ENCODE measurements at places on chromosomes 11 and 22.

- DNase-seq = no peak
Measured at GRCh38 chr11:134270250-134270714, 5.9 kb upstream of the GLB1L3 start.

DNA sequence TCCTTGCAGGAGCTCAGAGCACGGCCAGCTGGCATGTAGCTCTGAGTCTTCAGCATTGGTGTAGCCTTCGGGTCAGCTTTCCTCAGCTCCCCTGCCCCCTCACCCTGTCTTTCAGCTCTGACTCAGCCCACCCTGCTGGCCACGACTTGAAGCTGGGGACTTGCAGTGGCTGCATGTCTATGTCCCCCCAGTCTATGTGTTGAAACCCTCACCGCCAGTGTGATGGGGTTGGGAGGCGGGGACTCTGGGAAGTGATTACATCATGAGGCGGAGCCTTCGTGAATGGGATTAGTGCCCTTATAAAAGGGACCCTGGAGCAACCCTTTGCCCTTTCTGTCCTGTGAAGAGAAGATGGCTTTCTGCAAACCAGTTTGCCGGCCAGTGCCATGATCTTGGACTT lies 111.1 kb downstream of the CTTN start:
- DNase-seq = no peak

GRCh38 chr11:75380716-75381420 lies 18.4 kb upstream of the RPS3 start:
- no peak for DNase-seq

DNA sequence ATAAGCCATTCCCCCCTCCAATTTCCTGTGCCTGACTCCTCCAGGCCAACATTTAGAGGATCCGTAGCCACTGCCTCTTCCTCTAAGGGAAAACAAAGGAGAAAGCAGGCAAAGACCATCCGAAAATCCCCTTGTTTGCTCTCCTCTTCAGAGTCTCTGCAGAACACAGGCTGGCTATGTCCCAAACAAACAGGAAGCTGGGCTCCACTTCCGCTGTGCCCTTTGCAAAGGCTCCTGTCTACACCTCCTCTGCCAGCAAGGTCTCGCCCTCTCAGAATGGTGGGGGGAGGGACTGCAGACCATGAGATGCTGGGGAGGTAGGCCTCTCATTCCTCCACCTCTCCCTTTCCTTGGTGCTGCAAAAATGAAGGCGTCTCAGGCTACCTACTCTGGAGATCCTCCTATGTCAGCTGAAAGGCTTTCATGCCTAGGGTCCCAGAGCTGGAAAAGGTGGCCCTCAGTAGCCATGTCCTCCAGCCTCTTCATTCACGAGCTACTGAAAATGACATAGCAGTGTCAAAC lies 596.2 kb downstream of the BUD13 start:
- DNase-seq = no peak

DNA sequence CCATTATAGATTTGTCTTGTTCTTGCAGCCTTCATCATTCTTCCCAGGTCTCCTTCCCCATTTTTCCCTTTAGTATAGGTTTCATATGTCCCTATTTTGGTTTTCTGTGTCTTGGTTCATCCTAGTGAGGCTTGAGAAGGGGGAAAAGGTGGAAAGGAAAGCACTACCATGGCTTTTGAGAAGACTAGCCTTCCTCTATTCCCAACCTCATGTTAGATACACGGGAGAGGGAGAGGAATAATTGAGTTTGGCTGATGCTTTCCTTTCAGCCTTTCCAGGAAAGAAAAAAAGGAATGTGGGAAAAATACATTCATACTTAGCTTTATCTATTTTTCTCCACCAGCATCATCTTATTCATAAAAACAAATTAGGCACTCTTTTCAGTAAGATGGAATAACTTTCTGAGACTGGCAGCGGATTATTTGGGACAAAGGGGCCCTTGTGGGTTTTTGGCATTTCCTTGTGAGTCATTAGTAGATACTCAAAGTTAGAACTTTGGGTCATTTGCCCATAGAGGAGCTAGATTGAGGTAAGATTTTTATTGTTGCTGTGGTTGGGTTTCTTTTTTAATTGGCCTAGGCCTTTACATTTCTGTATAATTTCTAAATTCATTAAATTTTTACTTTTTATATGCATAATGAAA lies 23.8 kb downstream of the CAPRIN1 start:
- DNase-seq = no peak

- no peak for DNase-seq
Measured at GRCh38 chr11:112963368-112963955, 2.2 kb downstream of the NCAM1 start.

DNA sequence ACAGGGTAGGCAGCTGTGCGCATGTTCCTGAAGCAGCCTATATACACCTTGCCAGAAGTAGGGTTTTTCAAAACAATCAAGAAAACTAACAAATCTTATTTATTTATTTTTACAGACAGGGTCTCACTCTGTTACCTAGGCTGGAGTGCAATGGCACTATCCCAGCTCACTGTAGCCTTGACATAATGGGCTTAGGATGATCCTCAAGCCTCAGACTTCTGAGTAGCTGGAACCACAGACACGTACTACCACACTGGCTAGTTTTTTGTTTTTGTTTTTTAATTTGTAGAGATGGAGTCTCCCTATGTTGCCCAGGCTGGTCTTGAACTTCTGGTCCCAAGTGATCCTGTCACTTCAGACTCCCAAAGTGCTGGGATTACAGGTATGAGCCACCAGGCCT lies 25.7 kb downstream of the CLTCL1 start:
- DNase-seq = no peak

- no peak for DNase-seq
Measured at GRCh38 chr11:86931548-86932258, 23.5 kb downstream of the FZD4 start.

- no peak for DNase-seq
Measured at GRCh38 chr11:108632041-108632704, 32.7 kb upstream of the DDX10 start.

DNA sequence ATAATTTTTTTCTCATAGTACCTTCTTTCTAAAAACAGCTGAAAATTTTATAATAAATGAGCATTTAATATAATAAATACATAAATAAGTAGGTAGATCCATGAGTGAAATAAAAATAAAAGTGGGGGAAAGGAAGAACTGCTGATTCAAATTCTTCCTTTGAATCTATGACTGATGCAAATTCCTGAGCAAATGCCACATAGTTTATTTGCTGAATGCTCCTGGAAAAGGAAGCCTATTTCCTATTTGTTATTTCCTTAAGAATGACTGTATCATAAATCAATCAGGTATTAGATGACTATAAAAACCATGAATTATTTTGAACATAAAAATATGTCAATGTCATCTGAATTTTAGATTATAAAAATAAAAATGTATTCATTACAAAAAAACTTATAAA lies 16.6 kb downstream of the BTBD10 start:
- DNase-seq = no peak

GRCh38 chr11:117876059-117876340 lies 458 bp downstream of the FXYD6 start:
- no peak for DNase-seq

GRCh38 chr22:33666961-33667619 lies 253.2 kb downstream of the LARGE1 start:
- no peak for DNase-seq

DNA sequence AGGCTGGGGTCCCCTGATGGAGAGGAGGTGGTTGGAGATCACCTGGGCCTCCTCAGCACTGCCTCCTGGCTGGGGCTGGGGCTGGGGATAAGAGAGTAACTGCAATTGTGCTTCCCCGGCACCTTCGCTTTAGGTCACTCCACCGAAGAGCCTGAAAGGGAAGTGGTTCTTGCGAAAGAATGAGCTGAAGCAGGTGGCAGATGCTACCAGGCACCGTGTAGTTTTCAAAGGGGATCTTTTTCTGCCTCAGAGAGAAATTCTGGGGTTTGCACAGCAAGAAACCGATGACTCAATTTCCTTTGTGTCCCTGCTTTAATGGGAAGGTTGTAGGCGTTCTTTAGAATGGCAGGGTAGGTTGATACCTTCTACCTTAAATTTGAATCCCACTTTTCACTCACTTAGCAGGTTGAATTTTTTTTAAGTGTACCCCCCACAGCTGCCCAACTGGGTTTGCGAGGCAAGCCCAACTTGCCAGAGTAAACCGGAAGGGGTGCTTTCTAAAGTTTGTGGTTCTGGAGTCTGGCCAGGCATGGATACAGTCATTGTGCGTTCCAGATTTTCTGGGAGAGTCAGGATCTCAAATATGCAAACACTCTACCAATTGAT lies 5.3 kb downstream of the CD44 start:
- DNase-seq = peak; percentile 55

GRCh38 chr11:64313491-64314145 lies 3.7 kb downstream of the TRMT112 start:
- no peak for DNase-seq

GRCh38 chr11:326842-327580 lies 6.4 kb upstream of the IFITM3 start:
- DNase-seq = peak; percentile 53

- DNase-seq = no peak
Measured at GRCh38 chr22:36770513-36771231, 5.2 kb downstream of the IFT27 start.

DNA sequence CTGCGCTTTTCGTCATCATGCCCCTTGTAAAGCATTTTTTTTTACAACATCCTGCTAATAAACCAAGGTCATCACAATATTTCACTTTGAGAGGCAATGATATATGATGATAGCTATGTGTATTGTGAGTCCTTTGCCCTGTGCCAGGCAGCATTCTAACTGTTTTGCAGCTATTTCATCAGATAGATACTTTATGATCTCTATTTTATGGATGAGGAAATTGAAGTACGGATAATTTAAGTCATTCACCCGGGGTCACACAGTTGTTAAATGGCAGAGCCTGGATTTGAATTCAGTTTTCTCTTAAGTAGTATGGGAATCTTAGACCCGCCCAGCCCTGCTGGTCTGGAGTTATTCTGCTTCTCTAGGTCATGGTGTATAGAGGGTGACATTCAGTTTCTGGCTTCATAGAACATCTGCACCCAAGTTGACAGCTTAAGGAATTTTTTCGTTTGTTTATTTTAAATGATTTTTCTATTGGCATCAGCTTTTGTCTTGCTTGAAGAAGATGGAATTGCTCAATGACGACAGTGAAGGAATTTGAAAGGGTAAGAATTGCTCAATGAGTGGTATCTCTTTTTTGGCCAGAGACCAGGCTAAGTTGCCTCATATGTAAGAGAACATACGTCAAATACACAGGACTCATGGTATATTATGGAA lies 926 bp downstream of the PRR5L start:
- DNase-seq = no peak

DNA sequence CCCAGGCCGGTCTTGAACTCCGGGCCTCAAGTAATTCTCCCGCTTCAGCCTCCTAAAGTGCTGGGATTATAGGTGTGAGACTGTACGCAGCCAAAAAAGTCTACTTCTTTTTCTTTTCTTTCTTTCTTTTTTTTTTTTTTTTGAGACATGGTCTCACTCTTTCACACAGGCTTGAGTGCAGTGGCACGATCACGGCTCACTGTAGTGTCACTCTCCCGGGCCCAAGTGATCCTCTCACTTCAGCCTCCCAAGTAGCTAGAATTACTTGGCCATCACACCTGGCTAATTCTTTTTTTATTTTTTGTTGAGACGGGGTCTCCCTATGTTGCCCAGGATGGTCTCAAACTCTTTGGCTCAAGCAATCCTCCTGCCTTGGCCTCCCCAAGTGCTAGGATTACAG lies 3.6 kb upstream of the UBE2L3 start:
- DNase-seq = no peak

DNA sequence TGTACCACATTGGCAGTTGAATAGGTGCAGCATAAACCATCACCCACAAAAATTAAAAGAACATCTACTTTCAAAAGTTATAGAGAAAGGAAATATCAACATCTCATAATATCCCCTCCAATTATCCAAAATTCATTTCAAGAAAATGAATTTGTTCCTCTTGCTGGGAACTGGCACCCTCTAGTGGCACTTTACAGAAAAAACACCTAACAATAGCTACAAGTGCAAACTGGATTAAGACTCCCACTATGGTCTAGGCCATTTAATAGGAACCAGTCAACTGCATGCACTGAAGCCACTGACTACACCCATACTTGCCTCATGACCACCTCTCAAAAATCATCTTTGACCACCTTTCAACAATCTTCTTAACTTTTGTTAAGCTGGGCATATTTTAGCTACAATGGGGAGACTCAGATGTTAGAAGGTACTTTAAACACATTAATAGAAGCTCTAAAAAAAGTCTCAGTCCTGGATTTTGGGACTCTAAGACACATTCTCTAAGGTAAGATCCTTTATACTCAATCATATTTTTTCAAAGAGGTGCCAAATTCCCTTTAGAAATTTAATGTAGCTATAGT lies 17.3 kb downstream of the TRAF6 start:
- no peak for DNase-seq
